WTC11 (cell line): ENCODE measurements at places on chromosomes 7 and 10. TPM values are rescaled to one million over a fixed set of nuclear protein-coding genes. Genes with fewer than 3 reads are reported as not detected.

DNA sequence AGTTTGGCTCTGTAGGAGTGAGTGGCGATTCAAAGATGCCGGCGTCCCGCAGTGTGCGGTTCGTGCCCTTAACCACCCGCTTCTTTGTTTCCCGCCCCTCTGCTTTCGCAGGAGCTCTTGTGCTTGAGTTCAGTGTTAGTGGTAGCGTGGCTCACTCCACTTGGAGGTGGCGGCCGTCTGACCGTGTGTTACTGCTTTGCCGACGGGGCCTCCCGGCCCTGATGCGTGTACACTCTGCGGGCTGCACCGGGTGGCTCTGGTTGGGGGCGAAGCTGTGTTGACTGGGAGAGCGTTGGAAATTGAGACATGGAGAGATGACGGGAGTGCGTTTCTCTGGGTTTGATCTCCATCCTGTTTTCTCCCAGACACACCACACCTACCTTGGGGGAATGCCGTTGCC is 31.4 kb downstream of the SHH start:
- H3K36me3 ChIP-seq = peaks cover 21% of the 10 kb centered on the region; the same call in 1 of the 2 replicates
- H3K27me3 ChIP-seq = peaks cover 5% of the 10 kb centered on the region
- no peak overlapping the region for H3K4me3 ChIP-seq
- peaks cover 21% of the 10 kb centered on the region for H3K4me1 ChIP-seq

The PLXNA4 gene
- 0.41 to 0.81 TPM (median 0.46 TPM) in 3 replicates for total RNA-seq

The ENTPD1 gene
- total RNA-seq = 1.9 to 2.8 TPM (median 2.3 TPM) in 3 replicates

- no peaks in the 10 kb centered on the region for H3K4me1 ChIP-seq
- no peak overlapping the region for H3K27ac ChIP-seq
- DNase-seq = no peak
- no peak overlapping the region for H3K4me3 ChIP-seq
- no peaks in the 10 kb centered on the region for H3K27me3 ChIP-seq
- no peaks in the 10 kb centered on the region for H3K36me3 ChIP-seq
These were observed 54.2 kb downstream of the CRPPA start for GRCh38 chr7:16367115-16367514.

- peaks cover 25% of the 10 kb centered on the region for H3K4me1 ChIP-seq
- H3K27me3 ChIP-seq = no peaks in the 10 kb centered on the region
- no peak overlapping the region for H3K4me3 ChIP-seq
- H3K36me3 ChIP-seq = peaks cover 3% of the 10 kb centered on the region; the same call in 1 of the 2 replicates
These were observed 87.4 kb downstream of the LRRC4 start for GRCh38 chr7:127943541-127944521.

- no peaks in the 10 kb centered on the region for H3K27me3 ChIP-seq
- H3K4me1 ChIP-seq = peaks cover 6% of the 10 kb centered on the region
- H3K36me3 ChIP-seq = no peaks in the 10 kb centered on the region
- H3K4me3 ChIP-seq = no peak overlapping the region
- DNase-seq = no peak
These were observed 26.3 kb upstream of the COMTD1 start for GRCh38 chr10:75261813-75262705.

GRCh38 chr7:127530148-127530547 is 55.2 kb downstream of the GCC1 start:
- H3K36me3 ChIP-seq = no peaks in the 10 kb centered on the region; the same call in 1 of the 2 replicates
- H3K4me1 ChIP-seq = peaks cover 8% of the 10 kb centered on the region
- H3K4me3 ChIP-seq = no peak overlapping the region
- H3K27ac ChIP-seq = no peak overlapping the region
- DNase-seq = no peak

DNA sequence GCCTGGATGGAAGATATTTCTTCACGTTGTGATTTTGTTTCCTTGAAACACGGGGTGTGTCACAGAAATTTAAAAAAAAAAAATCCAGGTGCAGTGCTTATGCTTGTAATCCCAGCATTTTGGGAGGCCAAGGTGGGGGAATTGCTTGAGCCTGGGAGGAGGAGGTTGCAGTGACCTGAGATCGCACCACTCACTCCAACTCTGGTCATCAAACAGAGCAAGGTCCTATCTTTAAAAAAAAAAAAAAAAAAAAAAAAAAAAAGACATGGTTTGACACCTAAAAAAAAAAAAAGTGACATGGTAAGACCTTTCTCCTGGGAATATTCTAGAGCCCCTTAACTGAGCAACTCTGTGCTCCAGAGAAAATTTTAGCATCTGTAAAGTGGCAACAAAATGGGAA is 9.0 kb upstream of the LRRC4 start:
- no peaks in the 10 kb centered on the region for H3K36me3 ChIP-seq
- no peak overlapping the region for H3K27ac ChIP-seq
- peaks cover 7% of the 10 kb centered on the region for H3K4me1 ChIP-seq
- H3K27me3 ChIP-seq = no peaks in the 10 kb centered on the region

- no peaks in the 10 kb centered on the region; the same call in 1 of the 2 replicates for H3K27me3 ChIP-seq
- H3K27ac ChIP-seq = no peak overlapping the region
- H3K4me1 ChIP-seq = peaks cover 6% of the 10 kb centered on the region
- peaks cover 43% of the 10 kb centered on the region for H3K36me3 ChIP-seq
These were observed 107.7 kb upstream of the TMEM168 start for GRCh38 chr7:112897839-112898431.

GRCh38 chr7:15504351-15504750 is 57.5 kb downstream of the AGMO start:
- no peak for DNase-seq
- no peaks in the 10 kb centered on the region for H3K27me3 ChIP-seq
- H3K4me1 ChIP-seq = peaks cover 19% of the 10 kb centered on the region
- H3K27ac ChIP-seq = no peak overlapping the region

- no peak overlapping the region for H3K27ac ChIP-seq
- H3K36me3 ChIP-seq = no peaks in the 10 kb centered on the region
- no peaks in the 10 kb centered on the region; the same call in 1 of the 2 replicates for H3K4me1 ChIP-seq
- no peaks in the 10 kb centered on the region for H3K27me3 ChIP-seq
These were observed 204.7 kb downstream of the TAX1BP1 start for GRCh38 chr7:27944643-27945042.
